ENCODE measurements at places on chromosomes 1 and 21.

GRCh38 chr1:44829506-44830384 is 13.3 kb downstream of the PTCH2 start:
- DNase-seq: no peak

DNA sequence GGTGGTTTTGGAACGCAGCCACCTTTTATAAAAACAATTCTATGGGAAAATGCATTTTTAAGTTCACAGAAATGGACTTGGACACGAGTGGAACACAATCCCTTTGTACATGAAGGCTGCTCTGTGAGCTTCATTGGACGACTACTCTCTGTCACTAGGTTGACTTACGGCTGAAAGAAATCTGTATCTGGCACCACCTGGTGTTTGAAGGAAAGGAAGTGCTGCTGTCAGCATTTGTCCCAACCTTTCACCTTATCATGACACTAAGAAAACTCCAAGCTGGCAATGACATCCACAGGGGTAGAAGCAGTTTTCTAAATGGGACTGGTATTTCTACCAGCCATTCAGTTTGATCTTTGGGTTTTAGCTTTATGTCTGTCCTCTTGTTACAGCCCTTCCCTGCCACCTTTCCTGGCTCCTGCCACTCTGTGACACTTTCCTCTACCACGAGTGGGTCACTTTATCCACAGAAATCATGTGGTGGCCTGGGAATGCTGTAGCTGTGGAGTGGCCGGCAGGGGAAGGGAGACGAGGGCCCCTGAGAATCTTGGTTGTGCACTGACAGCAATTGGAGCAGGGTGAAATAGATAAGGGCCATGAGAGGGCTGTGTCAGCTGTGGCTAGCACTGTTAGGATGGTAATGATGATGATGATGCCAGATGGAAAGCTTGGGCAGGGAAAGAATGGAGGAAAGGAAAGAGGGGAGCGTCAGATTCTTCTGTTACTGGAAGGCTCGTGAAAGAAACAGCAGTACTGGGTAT is 85.2 kb downstream of the TBX19 start:
- DNase-seq: no peak

DNA sequence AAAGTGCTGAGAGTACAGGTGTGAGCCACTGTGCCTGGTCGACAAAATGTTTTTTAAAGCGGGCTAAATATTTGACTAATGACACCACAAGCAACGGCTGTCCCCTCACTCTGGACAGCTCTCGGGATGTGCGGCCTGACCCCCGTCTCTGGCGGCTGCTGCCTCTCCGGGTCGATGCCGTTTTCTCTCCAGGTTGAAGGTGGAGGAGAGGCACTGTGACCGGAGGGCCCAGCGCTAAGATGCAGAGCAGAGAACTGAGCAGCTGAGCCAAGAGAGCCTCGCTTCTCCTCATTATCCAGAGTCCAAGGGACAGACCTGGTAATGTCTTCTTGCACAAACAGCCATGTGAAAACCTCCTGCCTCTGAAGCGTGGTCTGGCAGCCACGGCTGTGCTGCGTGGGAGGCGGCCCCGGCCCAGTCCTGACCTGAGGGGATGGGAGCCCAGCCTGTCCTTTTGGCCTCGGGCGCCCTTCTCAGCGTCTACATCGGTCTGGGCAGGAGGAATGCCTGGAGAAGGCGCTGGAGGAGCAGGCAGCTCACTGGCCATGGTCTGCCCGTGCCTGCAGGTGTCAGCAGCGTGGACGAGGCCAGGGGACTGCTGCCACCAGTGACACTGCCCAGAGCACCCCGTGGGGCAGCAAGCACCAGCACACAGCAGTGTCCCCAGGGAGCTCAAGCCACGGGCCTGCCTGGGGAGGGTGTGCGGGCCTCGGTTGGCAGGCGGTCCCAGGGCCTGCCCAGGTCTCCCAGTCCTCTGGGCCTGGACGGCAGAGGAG is 10.3 kb downstream of the MORN1 start:
- no peak for DNase-seq

- peak; percentile 62 for DNase-seq
These were observed 103.5 kb downstream of the RPE65 start for GRCh38 chr1:68346188-68346808.

- no peak for DNase-seq
These were observed 779 bp downstream of the BEND5 start for GRCh38 chr1:48775831-48776392.

DNA sequence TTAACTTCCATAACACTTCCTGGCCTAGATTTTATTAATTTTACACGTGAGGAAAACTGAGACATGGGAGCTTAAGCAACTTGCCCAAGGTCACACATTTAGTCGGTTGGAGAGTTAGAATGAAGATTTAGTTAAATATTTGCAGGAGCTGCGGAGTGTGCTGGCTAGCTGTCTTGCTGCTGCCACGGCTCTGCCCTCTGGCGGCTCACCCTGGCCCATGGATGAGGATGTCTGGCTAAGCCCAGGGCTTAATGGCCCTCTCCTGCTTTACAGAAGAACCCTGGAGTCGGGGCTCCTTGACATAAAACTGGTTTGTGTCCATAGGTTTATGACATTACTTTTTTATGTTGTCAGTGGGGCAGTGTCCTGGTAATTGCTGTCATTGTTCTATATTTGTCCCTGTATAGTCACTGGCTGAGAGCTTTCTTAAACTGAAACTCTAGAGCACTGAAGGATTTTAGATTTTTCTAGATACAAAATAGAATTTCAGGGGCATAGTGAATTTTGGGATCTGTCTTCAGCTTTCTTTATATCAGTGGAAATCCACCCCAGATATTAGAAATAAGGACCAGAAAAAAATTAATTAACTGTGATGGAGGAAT is 88.9 kb upstream of the WLS start:
- DNase-seq: peak; percentile 33

DNA sequence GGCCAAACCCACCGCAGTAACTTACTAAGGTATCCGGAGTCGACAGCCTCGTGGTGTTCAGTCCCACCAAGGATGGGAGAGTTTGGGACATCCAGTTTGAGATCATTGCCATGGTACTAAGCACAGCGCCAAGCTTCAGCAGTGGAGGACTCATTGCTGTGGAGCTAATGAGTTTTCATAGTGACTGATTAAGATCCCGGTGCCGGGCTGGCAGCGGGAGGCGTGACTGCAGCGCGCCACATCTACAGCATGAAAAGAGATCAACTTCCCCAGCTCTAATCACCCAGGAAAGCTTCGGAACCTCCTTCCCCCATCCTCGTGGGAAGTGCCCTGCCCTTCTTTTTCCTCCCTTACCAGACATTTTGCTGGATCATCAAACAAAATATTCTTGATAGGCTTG is 149.9 kb downstream of the OLFM3 start:
- DNase-seq: no peak

DNA sequence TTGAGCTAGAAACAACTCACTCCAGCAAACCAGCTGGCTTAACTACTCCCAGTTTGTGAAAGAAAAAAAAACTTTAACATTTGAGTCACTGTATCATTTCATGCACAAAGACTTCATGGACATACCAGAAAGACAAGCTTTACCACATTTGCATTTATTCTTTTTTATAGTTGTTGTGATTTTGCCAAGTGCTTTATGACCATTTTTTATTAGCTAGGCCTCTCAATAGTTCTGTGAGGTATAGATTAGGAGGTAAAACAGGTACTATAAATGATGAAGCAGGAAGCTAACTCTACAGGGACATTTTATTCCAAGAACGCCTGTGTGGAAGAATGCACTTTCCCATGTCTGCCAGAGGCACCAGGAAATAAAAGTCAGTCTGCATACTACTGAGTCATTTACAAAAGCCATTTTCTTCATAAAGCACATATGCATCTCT is 8.2 kb upstream of the DENND1B start:
- peak; percentile 8 for DNase-seq

DNA sequence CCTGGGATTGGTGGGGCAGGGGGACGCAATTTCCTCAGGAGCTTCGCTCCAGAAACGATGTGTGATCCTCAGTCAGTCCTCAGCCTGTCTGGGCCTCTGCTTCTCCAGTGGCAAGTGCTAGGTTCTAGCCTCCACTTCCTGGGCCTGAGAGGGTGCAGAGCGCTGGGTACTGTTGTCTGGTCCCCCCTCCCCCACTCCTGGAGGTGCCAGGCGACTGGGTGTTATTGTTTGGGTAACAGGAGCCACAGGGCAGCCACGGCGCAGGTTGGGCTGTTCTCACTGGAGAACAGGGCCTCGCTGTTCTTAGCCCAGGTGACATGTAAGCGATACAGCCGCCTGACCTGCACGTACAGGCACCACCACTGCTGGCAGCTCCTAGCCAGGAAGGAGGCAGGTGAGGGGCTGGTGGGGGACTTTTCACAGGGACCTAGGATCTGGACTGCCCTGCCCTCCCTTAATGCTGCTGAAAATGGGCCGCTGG is 2.1 kb downstream of the RPS6KA1 start:
- DNase-seq: no peak

- DNase-seq: peak; percentile 93
These were observed 2.8 kb downstream of the FCRL6 start for GRCh38 chr1:159804924-159805323.

DNA sequence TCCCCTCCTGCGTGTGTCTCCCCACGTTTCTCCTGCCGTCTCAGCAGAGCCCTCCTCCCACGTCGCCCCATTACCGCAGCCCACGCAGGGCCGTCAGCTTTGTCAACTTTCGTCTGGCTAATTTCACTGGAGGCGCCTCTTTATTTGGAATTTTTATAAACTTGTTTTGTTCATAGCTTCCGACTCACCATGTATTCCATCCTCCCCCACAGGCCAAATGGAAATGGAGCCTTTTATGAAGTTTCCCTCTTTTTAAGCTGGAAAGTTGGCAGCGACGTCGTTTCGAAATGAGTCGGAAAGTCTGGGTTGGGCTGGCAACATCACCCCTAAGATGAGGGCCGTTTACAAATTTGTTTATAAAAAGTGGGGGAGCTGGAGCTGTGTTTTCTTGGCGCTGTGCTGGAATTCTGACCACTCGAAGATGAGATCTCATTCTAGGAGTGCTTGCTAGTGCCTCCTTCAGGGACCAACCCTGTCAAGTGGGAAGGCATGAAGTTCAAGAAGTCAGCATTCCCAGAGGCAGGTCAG is 23.7 kb upstream of the SLC45A1 start:
- no peak for DNase-seq

GRCh38 chr1:93148001-93148400 is 32.2 kb downstream of the TMED5 start:
- DNase-seq: no peak

DNA sequence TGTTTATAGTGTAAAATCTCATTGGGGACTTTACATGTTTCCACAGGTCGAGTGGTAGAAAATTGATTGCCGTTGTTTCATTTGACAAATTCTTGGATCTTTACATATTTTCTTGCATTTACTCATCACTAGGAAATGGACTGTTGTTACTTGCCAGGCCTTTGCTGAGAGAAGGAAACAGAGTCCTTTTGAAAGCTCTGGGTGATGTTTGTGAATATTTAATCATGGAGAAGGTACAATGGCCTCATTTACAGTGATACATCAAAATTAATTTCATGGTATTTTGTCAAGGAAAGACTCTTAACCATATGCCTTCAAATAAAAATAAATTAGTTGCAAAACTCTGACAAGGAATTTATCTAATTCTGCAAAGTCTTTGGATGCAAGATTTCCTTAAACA is 198.0 kb downstream of the GRIK1 start:
- DNase-seq: no peak

- DNase-seq: no peak
These were observed 33.9 kb downstream of the CDK18 start for GRCh38 chr1:205538235-205538840.

DNA sequence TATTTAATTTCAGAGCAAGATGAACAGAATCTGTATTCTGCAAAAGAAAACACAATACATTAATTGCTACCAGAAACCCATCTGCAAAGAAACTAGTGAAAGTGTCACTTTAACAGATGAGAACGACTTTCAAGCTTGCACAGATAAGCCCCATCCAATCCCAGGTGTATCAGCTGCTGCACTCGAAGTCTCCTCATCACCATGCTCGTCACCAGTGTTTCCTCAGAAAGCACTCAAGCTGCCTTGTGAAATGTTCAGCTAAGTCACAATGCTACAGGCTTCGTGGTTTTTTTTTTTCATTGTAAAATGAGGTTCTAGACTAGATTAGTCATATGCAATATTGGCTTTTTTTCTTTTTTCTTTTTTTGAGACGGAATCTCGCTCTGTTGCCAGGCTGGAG is 3.3 kb upstream of the TOMM20 start:
- no peak for DNase-seq

- DNase-seq: no peak
These were observed 1.8 kb downstream of the MFN2 start for GRCh38 chr1:11982010-11982392.

- no peak for DNase-seq
These were observed 57.9 kb upstream of the TENT5B start for GRCh38 chr1:27070390-27071048.

- no peak for DNase-seq
These were observed 257.2 kb downstream of the TTLL7 start for GRCh38 chr1:83741770-83742169.

DNA sequence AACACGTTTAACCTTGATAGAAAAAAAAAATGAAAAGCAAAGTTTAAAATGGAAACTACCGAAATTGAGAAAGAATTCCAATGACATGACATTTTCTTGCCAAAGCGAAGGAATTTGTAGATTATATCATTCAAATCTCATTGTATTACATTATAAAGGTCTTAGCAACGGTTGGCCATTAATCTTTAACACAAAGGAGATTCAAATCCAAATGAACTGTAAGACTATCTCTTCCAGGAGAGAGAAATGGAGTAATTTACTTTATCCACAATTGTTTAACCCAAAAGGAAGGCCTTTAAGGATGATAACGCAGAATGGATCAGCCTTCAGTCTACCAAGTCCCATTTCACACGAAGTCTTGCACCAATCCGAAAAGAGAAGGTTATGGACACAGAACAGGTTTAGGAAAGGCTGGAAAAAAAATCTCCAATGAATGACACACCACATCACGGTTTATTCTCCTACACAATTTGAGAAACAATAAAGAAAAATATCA is 1.5 kb downstream of the ENAH start:
- DNase-seq: peak; percentile 45

DNA sequence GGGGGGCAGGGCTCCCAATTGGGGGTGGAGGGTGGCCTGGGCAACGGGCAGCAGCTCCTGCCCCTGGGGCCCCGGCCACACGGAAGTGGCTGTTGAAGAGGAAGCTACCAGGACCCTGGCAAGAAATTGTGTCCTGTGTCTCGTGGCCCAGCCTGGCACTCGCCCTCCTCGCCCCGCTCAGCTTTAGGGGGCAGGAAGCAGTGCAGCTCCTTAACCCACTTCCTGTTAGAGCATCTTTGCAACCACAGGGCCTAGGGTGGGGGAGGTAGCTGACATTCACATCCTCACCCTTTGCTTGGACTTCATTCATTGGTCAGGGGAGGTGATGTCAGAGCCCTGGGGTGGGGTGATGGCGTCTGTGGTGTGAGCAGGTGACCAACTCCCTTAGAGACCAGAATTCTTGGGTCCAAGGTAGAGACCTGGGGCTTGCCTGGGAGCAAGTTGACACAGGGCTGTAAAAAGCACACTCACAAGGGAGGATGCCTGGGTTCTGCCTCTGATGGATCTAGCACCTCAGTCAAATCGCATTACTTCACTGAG is at the start of gene ARHGAP30:
ARHGAP30 (minus strand) TSS at position 161 of the 540 bp plus-strand sequence. CDS start 267 bp downstream, outside the sequence.
- peak; percentile 64 for DNase-seq

Data from HT1080 (cell line).